Stimulated activated CD8-positive, alpha-beta memory T cell treated with anti-CD3 and anti-CD28 coated beads, Interleukin-7, amount 100 ng/mL, for 48 hours (primary cell): ENCODE measurements at places on chromosomes 2 and 18.

- no peak for DNase-seq
Observed at GRCh38 chr2:216023055-216023648, 9.8 kb upstream of the MREG start.

DNA sequence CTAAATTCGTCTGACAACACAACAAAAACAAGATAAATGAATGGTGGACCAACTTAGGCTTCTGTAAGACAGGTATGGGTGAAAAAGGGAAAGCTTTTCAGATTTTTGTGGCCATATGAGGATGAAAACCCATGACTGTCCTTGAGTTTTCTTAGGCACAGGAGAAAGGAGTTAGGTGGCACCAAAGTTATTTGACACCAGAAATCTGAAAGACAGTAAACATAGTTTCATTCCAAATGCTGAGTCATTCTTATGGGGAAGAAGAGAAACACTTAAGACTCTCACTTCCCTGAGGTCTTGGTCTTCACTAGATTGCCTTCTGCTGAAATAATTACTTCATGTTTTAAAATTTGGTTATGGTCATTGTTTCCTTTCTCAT is 5.2 kb upstream of the GPD2 start:
- DNase-seq = no peak

- no peak for DNase-seq
Observed at GRCh38 chr18:45774065-45774521, 50.1 kb downstream of the SLC14A1 start.

- DNase-seq = no peak
Observed at GRCh38 chr2:223815186-223815883, 22.0 kb downstream of the AP1S3 start.

- no peak for DNase-seq
Observed at GRCh38 chr18:62348474-62348873, 23.4 kb downstream of the TNFRSF11A start.

DNA sequence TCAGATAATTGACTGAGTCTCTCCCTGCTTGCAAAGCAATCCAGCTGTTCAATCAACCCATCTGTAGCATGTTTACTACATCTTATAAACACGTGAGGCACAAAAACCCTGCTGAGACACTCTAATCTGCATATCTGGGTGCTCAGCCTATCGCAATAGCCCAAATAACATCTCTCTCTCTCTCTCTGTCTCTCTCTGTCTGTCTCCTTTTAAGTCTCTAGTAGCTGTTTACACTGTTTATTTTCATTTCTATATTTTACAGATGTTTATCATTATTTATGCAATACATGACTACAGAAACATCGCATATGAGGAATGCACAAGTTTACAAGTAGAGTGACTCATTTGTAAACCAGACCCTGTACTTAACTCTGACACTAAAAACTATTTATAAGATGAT is 422.1 kb upstream of the DSEL start:
- no peak for DNase-seq

DNA sequence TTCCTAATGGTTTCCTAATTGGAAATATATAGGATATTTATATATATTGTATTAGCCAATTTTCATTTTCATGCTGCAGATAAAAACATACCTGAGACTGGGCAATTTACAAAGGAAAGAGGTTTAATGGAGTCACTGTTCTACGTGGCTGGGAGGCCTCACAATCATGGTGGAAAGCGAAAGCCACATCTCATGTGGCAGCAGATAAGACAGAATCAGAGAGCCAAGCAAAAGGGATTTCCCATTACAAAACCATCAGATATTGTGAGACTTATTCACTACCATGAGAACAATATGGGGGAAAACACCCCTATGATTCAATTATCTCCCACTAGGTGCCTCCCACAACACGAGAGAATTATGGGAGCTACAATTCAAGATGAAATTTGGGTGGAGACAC is 242.5 kb upstream of the NETO1 start:
- no peak for DNase-seq

- no peak for DNase-seq
Observed at GRCh38 chr2:75607400-75607798, 39.2 kb upstream of the MRPL19 start.

DNA sequence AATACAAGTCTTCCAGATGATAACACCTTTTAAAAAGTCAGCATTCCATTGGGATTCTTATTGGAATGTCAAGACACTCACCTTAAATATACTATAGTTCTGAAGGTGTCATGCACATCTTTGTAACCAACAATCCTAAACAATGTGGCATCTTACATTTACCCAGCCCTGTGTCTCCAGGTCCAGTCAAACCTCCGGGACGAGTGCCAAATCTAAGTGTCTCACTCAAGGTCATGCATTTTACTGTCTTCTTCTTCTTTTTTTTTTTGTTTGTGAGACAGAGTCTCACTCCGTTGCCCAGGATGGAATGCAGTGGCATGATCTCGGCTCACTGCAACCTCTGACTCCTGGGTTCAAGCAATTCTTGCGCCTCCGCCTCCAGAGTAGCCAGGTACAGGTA is 206.9 kb upstream of the FAM98A start:
- no peak for DNase-seq

GRCh38 chr2:197954328-197954727 is 149.9 kb downstream of the PLCL1 start:
- DNase-seq = no peak

DNA sequence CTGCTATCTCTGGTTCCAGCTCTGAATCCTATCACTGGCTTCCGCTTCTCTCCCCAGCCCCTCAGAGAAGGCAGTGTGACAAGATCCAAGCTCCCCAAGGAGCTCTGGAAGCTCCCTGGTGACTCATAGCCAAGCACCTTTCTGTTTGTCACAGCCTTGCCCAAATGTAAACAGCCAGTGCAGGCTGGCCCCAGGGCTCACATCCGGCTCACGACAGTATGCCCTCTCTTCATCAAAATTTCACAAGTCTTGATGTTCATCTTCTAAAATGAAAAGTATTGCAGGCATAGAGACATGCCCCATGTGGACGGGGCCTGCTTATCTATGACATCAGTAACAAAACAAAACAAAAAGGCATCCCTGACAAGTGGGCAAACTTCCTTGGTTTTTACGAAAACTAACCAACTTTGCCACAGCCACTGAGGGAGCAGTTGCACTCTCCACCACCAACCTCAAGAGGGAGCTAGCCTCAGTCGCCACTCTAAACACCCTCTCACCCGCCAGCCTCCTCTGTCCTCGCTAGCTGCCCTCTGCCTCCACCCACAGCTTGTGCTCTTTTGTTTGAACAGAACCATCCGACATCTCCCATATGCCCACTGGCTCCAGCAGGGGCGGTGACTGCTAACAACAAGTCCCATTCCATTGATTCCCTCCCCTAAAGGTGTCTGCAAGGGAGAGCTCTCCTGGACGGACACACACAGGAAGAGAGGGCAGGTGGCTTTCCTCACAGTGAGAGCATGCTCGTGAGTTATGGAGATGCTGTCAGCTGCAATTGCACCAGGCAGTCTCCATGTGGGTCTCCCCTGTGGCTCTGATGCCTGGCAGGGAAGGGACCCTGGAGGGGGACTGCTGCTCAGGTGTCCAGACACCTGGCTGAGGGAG is 71.0 kb upstream of the DAPL1 start:
- no peak for DNase-seq

GRCh38 chr2:10913501-10914271 is 2.0 kb downstream of the KCNF1 start:
- DNase-seq = no peak

DNA sequence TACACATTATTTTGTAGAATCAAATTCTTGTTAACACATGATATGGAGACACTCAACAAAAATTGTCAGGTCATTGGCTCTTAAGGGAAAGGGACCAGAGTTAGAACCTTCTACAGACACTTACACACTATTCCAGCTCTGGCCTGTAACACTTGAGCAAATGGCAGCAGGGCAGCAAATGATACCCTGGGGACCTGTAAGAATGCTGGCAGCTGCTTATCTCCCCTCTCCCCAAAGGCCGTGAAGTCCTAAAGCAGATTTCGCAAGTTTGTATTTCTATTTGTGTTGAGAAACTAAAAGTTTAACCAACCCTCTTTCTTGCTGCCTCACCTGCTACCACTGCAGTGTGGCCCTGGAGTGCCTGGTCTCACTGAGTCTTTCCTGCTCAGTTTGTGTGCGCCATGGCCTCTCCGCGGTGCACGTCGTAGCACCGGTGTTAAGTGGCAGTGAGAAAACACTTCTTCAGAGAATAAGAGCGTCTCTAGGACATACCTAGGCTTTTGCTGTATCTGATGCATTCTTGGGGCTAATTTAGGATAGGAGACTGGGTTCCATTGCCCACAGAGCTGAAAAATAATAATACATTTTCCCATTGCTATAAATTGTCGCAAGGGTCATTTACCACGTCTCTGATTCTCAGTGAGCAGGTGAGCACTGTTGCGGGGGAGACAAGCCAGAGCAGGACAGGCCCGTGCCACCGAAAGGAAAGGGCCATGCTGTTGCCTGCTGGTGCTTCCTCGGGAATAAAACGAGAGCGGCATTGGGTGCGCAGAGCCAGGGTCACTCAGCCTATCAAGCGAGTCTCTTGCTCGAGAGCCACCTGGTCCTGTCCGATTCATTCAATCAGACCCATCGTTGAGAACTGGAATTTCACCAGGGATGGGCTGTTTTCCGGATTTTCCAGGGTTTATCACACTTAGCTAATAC is 204.9 kb downstream of the PTGR3 start:
- DNase-seq = no peak

DNA sequence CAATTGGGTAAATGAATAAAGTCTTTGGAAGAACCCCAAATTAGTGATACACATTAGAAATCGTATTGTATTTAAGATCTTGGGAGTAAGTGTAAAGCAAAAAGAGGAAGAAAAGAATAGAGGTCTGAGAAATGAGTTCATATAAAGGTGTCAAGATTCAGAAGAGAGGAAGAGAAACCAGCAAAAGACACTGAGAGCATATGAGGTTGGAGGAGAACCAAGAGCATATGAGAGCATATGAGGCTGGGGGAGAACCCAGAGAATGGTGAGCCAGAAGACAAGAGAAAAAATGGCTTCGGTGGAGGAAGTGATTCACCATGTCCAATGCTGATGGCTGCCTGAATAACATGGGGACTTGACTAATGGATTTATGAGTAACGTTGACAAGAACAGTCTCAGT is 620.1 kb upstream of the GCFC2 start:
- no peak for DNase-seq

GRCh38 chr2:101545950-101546349 is 71.0 kb upstream of the RFX8 start:
- no peak for DNase-seq

DNA sequence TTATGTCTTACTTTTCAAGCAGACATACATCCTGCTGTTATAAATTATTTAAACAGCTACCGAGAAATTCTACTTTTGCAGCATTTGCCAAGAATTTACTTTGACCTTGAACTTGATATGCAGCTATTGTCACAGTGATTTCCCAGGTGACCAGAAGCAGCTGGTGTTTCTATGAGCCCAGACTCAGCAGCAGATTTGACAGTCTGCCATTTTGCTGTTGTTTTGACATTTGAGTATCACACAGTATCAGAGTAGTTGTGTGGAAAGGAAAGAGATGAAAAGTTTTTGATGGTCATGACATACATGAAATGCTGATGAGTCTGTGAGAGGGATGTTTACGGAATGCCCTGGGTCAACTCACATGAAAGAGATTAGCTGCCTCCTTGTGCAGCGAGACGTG is 6.6 kb upstream of the CCDC195 start:
- DNase-seq = no peak

- DNase-seq = no peak
Observed at GRCh38 chr18:75208836-75209128, 157 bp downstream of the PTGR3 start.

- no peak for DNase-seq
Observed at GRCh38 chr18:3281456-3282400, 19.8 kb downstream of the MYL12B start.

- DNase-seq = no peak
Observed at GRCh38 chr2:172281648-172282570, 145.5 kb upstream of the ITGA6 start.

- no peak for DNase-seq
Observed at GRCh38 chr2:45168711-45169338, 159.6 kb upstream of the SIX2 start.

GRCh38 chr18:12366379-12366778 is 10.6 kb downstream of the AFG3L2 start:
- no peak for DNase-seq

DNA sequence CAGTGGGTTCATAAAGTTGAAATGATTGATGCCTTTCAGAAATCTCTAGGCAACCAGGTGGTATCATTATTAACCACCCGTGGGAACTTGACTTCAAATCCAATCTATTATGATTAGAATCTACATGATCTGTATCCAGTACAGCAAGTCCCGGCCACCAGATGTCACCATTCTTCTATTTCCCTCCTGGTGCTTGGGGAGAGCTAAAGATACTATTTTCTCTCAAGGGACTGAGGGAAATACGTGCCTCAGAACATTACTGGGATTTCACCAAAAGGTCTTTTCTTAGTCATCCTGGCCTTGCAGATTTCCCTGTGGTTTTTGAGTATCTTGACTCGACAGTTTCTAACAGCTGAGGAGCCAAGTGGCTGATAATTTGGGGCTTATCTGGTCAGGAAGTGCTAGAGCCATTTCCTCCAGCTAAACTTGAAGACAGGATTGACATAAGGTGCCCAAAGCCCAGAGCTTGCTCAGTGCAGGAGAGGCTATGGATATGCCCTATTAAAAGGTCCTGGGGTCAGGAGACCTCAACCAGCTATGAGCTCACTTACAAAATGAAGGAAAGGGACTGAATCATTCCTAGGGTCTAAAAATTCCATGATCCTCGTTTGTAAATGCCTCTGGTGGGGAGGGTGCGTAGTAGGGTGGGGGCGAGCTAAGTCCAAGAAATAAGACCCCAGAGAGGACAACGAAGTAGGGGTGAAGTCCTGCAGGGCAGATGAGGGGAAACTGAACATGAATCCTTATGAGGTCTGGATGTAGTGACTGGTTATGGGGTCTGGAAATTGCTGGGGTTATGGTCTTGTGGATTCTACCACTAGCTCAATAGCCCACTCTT is 135.4 kb upstream of the MGAT5 start:
- DNase-seq = peak; percentile 45

GRCh38 chr2:176567361-176567760 is 298.1 kb downstream of the MTX2 start:
- DNase-seq = no peak

DNA sequence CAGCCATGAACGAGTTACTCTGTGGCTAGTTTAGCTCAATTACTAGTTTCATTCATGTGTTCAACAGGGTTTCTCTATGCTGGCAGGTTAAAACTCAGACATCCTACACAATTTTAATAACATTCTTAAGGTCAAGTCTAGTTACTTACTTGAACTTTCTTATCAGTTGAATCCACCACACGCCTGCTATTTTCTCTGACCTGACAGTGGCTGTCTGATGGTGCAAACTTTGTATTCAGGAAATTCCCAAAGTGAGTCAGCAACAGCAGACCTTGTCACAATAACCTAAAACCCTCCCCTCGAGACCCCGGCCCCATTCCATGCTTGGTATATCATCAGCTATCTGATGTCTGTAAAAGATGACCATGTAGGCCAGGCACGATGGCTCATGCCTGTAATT is 20.8 kb upstream of the CIDEA start:
- no peak for DNase-seq

- DNase-seq = no peak
Observed at GRCh38 chr2:197284956-197285355, 25.6 kb downstream of the ANKRD44 start.

DNA sequence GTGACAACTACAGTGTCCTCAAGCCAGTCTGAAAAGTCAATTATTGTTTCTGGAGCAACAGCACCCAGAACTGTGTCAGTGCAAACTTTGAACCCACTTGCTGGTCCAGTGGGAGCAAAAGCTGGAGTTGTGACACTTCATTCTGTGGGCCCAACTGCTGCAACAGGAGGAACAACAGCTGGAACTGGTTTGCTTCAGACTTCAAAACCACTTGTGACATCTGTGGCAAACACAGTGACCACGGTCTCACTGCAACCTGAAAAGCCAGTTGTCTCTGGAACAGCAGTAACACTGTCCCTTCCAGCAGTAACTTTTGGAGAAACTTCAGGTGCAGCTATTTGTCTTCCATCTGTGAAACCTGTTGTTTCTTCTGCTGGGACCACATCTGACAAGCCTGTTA is 59.8 kb downstream of the TAF4B start:
- DNase-seq = no peak
